Motor neuron (in vitro differentiated cells): ENCODE measurements at places on chromosomes 2 and 18. TPM values are rescaled to one million over a fixed set of nuclear protein-coding genes. Genes with fewer than 3 reads are reported as not detected.

KCNG2 gene
- 0.20 TPM in 1 of 2 replicates, not detected in the other for total RNA-seq

SAG gene
- 3.9 and 4.2 TPM in 2 replicates for total RNA-seq

CIB4 gene
- total RNA-seq: not detected in 2 replicates

AKAIN1 gene
- not detected in 2 replicates for total RNA-seq

CXCR4 gene
- 0.36 and 1.4 TPM in 2 replicates for total RNA-seq

ZNF142 gene
- 12.5 and 13.5 TPM in 2 replicates for total RNA-seq

ANKRD30BL gene
- total RNA-seq: 0.07 and 0.22 TPM in 2 replicates

NEU4 gene
- 0.59 TPM in 1 of 2 replicates, not detected in the other for total RNA-seq

WNT10A gene
- total RNA-seq: 0.14 TPM in 1 of 2 replicates, not detected in the other

SLC16A14 gene
- total RNA-seq: 0.41 and 0.56 TPM in 2 replicates

TUBB8B gene
- total RNA-seq: 1.3 and 1.4 TPM in 2 replicates

SKOR2 gene
- total RNA-seq: 0.09 and 0.16 TPM in 2 replicates

PDE11A gene
- 3.8 and 4.4 TPM in 2 replicates for total RNA-seq

BOLA3 gene
- 41.9 and 51.5 TPM in 2 replicates for total RNA-seq

MGAT4A gene
- 14.6 and 15.0 TPM in 2 replicates for total RNA-seq

LOXHD1 gene
- 0.05 and 0.26 TPM in 2 replicates for total RNA-seq

CDH7 gene
- total RNA-seq: 37.0 and 39.8 TPM in 2 replicates

FSHR gene
- 0.05 and 0.13 TPM in 2 replicates for total RNA-seq

CD28 gene
- total RNA-seq: 0.05 and 0.10 TPM in 2 replicates

MARCO gene
- not detected in 2 replicates for total RNA-seq

KLHL29 gene
- 14.6 and 19.6 TPM in 2 replicates for total RNA-seq

LRP2 gene
- total RNA-seq: 0.03 TPM in 1 of 2 replicates, not detected in the other

NAT8 gene
- 0.79 TPM in 1 of 2 replicates, not detected in the other for total RNA-seq

SPC25 gene
- total RNA-seq: 12.1 and 12.2 TPM in 2 replicates

AMER3 gene
- total RNA-seq: 10.4 and 11.9 TPM in 2 replicates

FIGN gene
- 8.1 and 8.7 TPM in 2 replicates for total RNA-seq

REG1B gene
- total RNA-seq: 0.38 and 0.83 TPM in 2 replicates

ARHGEF4 gene
- 11.9 and 13.7 TPM in 2 replicates for total RNA-seq

GREB1 gene
- total RNA-seq: 23.3 and 25.7 TPM in 2 replicates

GPR45 gene
- total RNA-seq: 1.1 TPM in 2 replicates

MYOM1 gene
- total RNA-seq: 0.82 and 1.3 TPM in 2 replicates

CHRND gene
- 0.26 and 0.50 TPM in 2 replicates for total RNA-seq

ALPP gene
- total RNA-seq: 0.05 and 0.06 TPM in 2 replicates

SNTG2 gene
- total RNA-seq: 0.21 TPM in 1 of 2 replicates, not detected in the other

BMP10 gene
- 0.17 and 0.23 TPM in 2 replicates for total RNA-seq

VWA3B gene
- total RNA-seq: 0.43 and 0.44 TPM in 2 replicates

TRAPPC12 gene
- total RNA-seq: 52.4 and 58.6 TPM in 2 replicates

EMILIN2 gene
- total RNA-seq: 3.0 TPM in 2 replicates

TMEM247 gene
- not detected in 2 replicates for total RNA-seq

ADD2 gene
- total RNA-seq: 0.23 and 0.49 TPM in 2 replicates

DPP4 gene
- total RNA-seq: 0.15 and 0.24 TPM in 2 replicates

POTEC gene
- 0.04 and 0.05 TPM in 2 replicates for total RNA-seq

DYNAP gene
- total RNA-seq: 0.32 TPM in 1 of 2 replicates, not detected in the other

GAREM1 gene
- total RNA-seq: 3.1 and 3.2 TPM in 2 replicates

CUL3 gene
- 57.5 and 59.6 TPM in 2 replicates for total RNA-seq

RAX gene
- 0.04 and 0.09 TPM in 2 replicates for total RNA-seq

ACMSD gene
- 0.65 TPM in 1 of 2 replicates, not detected in the other for total RNA-seq

CABYR gene
- 7.8 and 8.7 TPM in 2 replicates for total RNA-seq

KYNU gene
- total RNA-seq: 0.36 TPM in 1 of 2 replicates, not detected in the other

CIDEA gene
- total RNA-seq: not detected in 2 replicates

EPHA4 gene
- 21.9 and 24.1 TPM in 2 replicates for total RNA-seq

CSRNP3 gene
- 1.9 and 3.1 TPM in 2 replicates for total RNA-seq

ORC4 gene
- 24.6 and 37.2 TPM in 2 replicates for total RNA-seq

BUB1 gene
- 46.6 and 48.0 TPM in 2 replicates for total RNA-seq

GPR155 gene
- total RNA-seq: 2.2 and 2.4 TPM in 2 replicates

PKDCC gene
- 16.4 and 22.5 TPM in 2 replicates for total RNA-seq
